ENCODE measurements at places on chromosomes 1 and 21. TPM values are rescaled to one million over a fixed set of nuclear protein-coding genes. Genes with fewer than 3 reads are reported as not detected.

The OPTC gene
- not detected for polyA plus RNA-seq

The IVL gene
- polyA plus RNA-seq = not detected

The OXCT2 gene
- not detected for polyA plus RNA-seq

The RHD gene
- polyA plus RNA-seq = not detected

The ERICH3 gene
- not detected for polyA plus RNA-seq

The CFHR5 gene
- polyA plus RNA-seq = not detected

The SLC1A7 gene
- not detected for polyA plus RNA-seq

Measured in neural cell (in vitro differentiated cells).